ENCODE measurements at places on chromosomes 11 and 22.

- no peak for DNase-seq
These were observed 77.6 kb downstream of the ENTHD1 start for GRCh38 chr22:39815932-39816331.

- DNase-seq = no peak
These were observed 55.4 kb downstream of the PDE2A start for GRCh38 chr11:72618803-72619202.

GRCh38 chr11:889687-890475 lies 20.7 kb downstream of the CHID1 start:
- no peak for DNase-seq

- peak; percentile 43 for DNase-seq
These were observed 113.4 kb upstream of the CRYBB3 start for GRCh38 chr22:25085930-25086901.

DNA sequence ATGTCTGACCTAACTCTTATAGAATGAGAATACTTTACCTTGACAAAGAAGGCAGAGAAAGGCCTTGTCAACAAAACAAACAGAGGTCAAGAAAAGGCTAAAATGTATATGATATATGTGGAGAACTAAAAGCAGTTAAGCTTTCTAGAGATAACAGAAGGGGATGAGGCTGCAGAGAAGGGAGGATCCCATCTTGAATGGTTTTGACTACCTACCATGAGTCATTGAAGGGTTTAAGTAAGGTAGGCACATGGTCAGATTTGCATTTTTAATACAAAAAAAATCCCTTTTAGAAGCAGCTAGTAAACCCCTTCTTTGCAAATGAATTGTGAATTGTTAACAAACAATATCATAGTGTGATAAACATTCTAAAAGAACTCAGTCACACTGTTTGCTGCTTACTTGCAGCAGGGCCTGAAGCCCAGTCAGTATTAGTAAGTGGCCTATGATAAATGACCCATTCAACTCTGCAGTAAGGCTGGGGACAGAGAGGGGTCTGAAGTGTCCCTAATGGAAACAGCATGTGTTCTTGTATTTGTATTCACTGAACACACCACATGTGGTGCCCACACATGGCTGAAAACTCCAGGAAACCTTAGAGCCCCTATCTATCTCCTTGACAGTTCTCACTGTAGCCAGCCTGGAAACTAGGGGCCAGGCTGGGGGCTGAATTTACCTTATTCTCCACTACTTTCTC lies 328.8 kb upstream of the PITPNB start:
- DNase-seq = peak; percentile 74

DNA sequence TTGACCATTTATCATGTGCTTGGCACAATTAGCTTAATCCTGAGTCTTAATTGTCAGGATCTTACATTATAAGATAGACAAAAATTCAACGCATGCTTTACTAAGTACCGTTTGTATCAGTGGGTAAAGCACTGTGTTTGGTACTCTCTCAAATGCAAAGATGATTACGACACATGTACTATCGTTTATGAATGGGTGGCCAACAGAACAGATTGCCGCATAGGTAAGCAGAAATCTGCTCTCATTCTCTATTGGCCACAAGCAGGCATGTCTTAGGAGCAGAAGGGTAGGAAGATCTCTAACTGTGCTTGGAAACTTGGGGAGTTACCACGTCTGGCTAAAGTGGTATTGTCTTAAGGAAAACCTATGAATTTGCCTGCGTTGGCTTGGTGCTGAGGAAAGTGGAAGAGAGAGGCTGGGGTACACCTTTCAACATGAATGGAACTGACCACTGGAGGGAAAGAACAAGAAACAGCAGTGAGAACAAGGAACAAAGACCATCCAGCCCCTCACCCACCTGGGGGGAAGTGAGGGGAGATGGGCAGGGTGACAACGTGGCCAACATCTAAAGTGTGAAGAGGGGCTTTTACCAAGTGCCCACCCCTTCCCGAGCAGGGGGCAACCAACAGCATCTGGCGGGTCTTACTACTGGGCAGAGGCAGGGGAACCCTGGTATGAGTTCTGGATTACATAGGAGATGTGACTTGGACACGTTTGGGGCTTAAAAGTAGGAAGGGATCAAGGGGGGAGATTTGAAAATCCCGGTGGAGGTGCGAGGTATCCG lies 1.0 kb upstream of the TUBA8 start:
- no peak for DNase-seq

- no peak for DNase-seq
These were observed 537.4 kb downstream of the TMEM135 start for GRCh38 chr11:87575088-87575487.

DNA sequence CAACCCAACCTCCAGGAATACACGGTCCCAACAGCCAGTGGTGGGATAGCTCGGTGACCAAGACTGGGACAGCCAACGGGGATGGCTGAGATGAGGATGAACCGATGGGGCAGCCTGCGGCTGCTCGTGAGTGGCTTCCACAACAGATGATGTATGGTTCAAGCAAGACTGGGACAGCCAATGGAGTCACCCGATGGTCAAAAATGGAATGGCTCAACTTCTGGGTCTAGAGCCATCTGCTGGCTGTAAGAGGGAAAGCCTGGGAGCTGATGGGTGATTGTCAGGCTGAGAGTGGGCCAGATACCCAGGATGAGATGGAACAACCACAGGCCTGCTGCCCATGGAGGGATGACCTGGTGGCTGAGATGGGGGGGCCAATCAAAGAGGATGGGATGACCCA lies 35.5 kb downstream of the SYT7 start:
- DNase-seq = no peak

- DNase-seq = no peak
These were observed 2.7 kb downstream of the RNF169 start for GRCh38 chr11:74751303-74751702.

DNA sequence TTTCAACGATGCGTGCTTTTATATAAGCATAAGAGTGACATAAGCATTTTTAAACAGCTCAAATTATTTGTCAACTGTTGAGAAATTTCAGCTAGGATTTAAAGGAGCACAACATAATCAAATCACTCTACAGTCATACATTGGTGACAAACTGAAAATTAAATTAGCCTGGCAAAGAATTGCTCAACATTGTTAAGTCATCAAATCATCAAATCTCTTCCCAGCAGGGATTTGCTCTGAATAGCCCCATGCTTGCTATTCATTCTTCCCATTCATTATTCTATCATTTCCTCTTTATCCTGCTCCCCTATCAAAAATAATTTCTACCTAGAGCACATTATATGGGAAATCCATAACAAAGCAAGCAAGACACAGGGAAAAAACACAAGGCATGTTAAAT lies 198.7 kb upstream of the LUZP2 start:
- DNase-seq = no peak

DNA sequence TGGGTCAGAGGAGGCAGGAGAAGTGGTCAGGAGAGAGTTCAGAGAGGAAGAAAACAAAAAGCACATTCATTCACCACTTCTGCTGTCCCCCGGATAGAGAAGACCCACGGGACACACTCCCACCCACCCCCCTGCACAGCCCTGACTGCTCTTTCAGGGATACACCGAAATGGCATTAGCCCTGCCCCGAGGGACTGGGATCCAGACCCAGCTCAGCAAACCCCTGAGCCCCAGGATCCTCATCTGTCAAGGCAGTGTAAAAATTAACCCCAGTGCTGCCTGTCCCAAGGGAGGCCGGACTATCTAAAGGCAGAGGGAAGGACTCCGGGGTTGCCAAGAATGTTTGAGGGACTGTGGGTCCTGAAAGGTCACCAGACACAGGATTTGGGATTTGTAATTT lies 31.2 kb downstream of the TPBGL start:
- no peak for DNase-seq

All from NCI-H146 (cell line).